ENCODE measurements at places on chromosomes 13 and 19. TPM values are rescaled to one million over a fixed set of nuclear protein-coding genes. Genes with fewer than 3 reads are reported as not detected.

Gene KLK12
- total RNA-seq, result not detected

Gene PLIN5
- 0.82 TPM for total RNA-seq

Gene GARIN5A
- 2.0 TPM for total RNA-seq

Gene TMEM255B
- total RNA-seq, result not detected

Gene BABAM1
- 66.9 TPM for total RNA-seq

Gene DHX34
- total RNA-seq, result 10.2 TPM

Gene FAM83E
- 0.41 TPM for total RNA-seq

Gene GAS6
- total RNA-seq, result 20.4 TPM
